Erythroblast (primary cell): ENCODE measurements at places on chromosomes 6 and 20.

DNA sequence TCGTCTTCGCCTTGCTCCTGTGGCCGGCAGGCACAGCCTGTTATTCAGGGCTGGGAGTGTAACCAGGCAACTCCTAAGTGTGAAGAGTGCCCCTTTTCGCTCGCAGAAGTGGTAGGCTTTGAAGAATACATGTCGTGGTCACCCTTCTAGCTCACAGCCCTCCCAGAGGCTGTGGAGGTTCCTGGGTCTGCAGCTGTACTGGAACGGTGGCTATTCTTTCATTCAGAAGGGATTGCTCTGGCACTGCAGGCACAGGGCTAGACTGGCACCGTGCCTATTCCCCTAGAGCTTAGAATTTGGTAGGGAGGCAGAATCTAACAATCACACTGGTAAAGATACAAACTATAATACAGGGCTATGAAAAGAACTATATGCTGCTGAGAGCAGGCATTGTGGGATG lies 1.1 kb upstream of the SRSF12 start:
- DNase-seq: no peak

- no peak for DNase-seq
Measured at GRCh38 chr20:7151676-7152470, 384.4 kb downstream of the BMP2 start.

- DNase-seq: no peak
Measured at GRCh38 chr20:62675156-62675876, 33.0 kb downstream of the SLCO4A1 start.

DNA sequence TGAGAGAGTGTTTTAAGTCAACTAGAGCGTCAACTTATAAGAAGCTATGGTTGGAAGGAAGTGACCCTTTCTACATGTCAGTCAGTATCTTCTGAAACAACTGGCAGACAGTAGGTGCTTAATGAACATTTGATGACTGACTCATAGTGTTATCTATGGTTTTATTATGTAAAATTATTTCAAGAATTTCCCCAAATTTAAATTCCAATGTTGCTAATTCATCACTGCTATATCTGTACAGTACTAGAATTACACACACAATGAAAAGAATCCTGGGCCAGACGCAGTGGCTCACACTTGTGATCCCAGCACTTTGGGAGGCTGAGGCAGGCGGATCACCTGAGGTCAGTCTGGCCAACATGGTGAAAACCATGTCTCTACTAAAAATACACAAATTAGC lies 721.4 kb upstream of the FLRT3 start:
- DNase-seq: no peak

DNA sequence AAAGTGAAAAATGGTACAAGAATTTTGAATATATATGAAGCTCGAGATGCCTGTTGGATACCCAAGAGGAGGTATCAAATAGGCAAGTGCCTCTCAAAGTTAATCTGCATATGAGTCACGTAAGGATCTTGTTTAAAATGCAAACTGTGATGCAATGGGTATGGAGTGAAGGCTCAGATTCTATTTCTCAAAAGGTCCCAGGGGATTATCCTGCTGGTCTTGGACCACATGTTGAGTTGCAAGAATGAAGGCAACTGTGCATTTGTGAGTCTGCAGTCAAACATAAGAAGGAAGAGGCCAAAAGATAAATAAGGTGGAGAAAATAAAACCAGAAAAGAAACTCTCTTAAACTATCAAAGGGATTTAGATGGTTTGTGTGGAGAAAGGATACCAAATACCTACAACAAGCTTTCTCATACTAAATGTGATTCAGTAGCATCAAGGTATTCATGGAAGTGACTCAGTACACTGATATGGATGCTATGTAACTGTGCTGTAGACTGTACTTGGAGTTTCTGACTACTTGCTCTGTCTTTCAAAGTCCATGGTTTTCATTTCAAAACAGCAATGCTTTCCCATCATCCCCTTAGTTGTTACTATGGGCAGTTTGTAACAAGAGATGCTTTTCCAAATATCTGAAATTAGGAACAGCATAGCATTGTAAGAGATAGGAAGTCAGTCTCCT lies 106.3 kb downstream of the GFRAL start:
- DNase-seq: no peak
